RPMI7951 (cell line): ENCODE measurements at places on chromosomes 6 and 20. TPM values are rescaled to one million over a fixed set of nuclear protein-coding genes. Genes with fewer than 3 reads are reported as not detected.

KHDC1L gene
- 0.29 TPM in 1 of 2 replicates, not detected in the other for total RNA-seq

DNA sequence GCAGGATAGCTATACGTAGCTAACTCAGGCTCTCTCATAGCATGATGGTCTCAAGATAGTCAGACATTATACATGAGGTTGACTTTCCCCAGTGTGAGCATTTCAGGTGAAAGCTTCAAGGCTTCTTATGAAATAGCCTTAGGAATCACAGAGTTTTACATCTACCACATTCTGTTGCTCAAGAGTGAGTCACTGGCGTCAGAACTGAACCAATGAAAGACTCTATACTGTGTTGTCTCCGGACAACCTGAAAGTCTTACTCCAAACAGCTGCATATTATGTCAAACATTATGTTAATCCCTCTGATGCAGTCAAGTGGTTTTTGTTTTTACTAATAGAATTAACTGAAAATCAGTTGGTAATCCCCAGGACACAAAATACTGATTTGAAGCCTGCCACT, 79.8 kb upstream of the TRDN start:
- no peak for DNase-seq

GRCh38 chr6:68502946-68503345, 132.1 kb upstream of the ADGRB3 start:
- no peak for DNase-seq

GRCh38 chr6:16803294-16804200, 42.3 kb upstream of the ATXN1 start:
- no peak for DNase-seq

OSER1 gene
- 81.6 and 89.0 TPM in 2 replicates for total RNA-seq

CALHM6 gene
- 9.6 and 19.8 TPM in 2 replicates for total RNA-seq

DNA sequence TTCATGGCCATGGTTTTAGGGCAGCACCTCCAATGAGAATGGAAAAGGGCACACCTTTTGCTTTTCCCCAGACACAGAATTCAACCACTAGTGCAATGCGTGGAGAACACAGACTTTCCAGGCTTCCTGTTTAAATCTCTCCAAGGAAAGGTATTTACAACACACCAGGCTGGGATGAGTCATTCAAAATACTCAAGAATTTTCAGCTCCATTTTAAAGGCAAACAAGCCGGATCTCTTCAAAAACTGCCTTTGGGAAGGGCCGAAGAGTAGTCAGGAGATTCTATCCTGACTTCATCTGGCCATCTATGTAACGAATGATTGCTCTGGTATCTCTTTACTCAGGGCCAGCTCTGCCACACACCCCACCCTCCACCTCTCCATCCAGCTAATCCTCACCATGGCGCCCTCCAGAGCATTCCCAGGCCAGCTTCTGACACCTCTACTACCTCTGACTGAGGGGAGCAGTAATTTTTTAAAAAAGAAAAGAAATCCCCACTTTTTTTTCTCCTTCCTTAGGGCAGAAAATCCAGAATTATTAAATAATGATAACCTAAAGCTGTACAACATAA, 254.6 kb downstream of the LY86 start:
- peak; percentile 17 for DNase-seq

SLC25A27 gene
- 1.8 and 2.6 TPM in 2 replicates for total RNA-seq

- DNase-seq = no peak
Observed at GRCh38 chr6:22150368-22151035, 146.3 kb downstream of the PRL start.
